ENCODE measurements at places on chromosomes 2 and 18. TPM values are rescaled to one million over a fixed set of nuclear protein-coding genes. Genes with fewer than 3 reads are reported as not detected.

- DNase-seq, result no peak
- no peak overlapping the region for H3K27ac ChIP-seq
- peaks cover 3% of the 10 kb centered on the region for H3K27me3 ChIP-seq
- H3K4me3 ChIP-seq, result no peak overlapping the region
Observed at GRCh38 chr18:13165636-13166423, 52.7 kb upstream of the LDLRAD4 start.

DNA sequence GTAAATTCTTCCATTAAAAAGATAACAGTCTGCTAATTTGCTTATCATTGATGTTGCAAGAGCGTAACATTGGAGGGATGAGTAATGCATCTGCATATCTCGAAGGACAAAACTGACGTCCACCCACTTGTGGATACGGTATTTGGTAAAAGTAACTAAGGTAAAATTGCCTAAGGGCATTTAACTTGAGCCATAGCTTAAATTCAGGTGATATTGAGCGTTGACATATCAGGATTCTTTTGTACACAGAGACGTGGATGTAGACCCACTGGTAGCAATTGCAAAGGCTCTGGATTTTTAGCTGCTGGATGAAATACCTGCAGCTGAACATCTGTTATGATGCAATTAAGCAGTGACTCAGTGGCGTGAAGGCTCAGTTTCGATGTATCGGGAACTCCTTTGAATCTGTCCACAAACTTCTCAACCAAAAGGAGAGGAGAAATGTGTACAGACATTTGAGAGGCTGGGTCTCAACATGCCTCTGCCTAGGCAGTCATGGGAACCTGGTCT is 119.3 kb downstream of the SPTBN1 start:
- no peak overlapping the region for H3K4me3 ChIP-seq
- DNase-seq, result no peak

The PTPRN gene
- total RNA-seq, result 0.67 TPM

DNA sequence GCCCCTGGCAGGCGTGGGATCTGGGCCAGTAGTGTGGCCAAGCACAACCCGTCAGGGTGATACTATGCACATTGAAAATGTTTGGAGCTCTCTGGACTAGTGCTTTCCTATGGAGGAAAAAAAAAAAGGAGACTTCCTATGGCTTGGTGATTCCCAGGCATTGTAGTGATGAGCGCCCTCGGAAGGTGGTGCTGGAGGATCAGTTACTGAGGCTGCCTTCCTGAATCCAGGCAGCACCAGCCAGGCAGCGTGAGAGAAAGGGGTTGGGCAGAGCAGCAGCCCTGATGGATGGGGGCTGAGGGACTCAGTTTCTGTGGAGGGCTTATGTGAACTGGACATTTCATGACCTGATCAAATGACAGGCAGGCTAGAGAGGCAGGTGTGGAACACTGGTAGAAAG is 70.9 kb downstream of the CHRNA1 start:
- no peak overlapping the region for H3K4me3 ChIP-seq
- peaks cover 21% of the 10 kb centered on the region for H3K27me3 ChIP-seq
- no peak overlapping the region for H3K27ac ChIP-seq
- no peaks in the 10 kb centered on the region for H3K36me3 ChIP-seq

The KIF1A gene
- 60.0 TPM for total RNA-seq

- peaks cover 37% of the 10 kb centered on the region for H3K4me1 ChIP-seq
- H3K27ac ChIP-seq, result peak overlapping the region; percentile 91
- no peak for DNase-seq
- H3K36me3 ChIP-seq, result no peaks in the 10 kb centered on the region
- H3K27me3 ChIP-seq, result peaks cover 14% of the 10 kb centered on the region
- peak overlapping the region; percentile 87 for H3K4me3 ChIP-seq
Observed at GRCh38 chr2:60552078-60552850, 1.2 kb downstream of the BCL11A start.
